ENCODE measurements at places on chromosomes 11 and 22.

- DNase-seq = no peak
Measured at GRCh38 chr11:69646493-69647389, 5.8 kb downstream of the CCND1 start.

- no peak for DNase-seq
Measured at GRCh38 chr11:63869171-63869591, 30.3 kb downstream of the MARK2 start.

DNA sequence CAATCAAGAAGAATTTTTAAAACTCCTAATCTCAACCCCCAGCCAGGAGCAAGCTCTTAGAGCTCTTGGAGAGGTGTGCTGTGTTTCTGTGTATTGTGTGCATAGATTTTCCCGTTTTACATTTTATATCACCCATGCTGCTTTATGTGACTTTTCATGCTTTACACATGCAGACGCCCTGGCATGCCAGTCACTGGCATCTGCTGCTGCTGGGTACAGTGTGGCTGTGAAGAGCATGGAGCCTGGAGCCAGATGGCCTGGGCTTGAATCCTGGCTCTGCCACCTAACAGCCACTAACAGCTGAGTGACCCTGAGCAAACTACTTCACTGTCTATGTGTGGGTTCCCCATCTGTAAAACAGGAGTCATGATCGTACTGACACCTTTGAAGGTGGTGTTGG lies 23.1 kb downstream of the POLR3H start:
- no peak for DNase-seq

GRCh38 chr11:63978551-63979239 lies 4.3 kb downstream of the COX8A start:
- no peak for DNase-seq

DNA sequence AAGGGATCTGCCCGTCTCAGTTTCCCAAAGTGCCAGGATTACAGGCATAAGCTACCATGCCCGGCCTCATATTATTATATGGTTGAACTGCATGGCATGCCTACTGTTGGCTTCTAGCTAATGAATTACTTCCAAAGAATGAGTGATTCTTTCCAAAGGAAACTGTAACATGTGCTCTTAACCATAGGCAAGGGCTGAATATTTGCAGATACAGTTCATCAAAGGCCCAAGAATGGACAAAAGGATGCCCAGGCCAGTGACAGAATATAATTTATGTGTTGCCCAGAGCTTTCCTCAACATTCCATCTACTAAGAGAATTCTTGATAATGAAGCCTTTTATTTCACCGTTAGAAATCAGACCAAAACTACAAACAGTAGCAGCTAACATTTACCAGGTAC lies 27.0 kb upstream of the CCDC89 start:
- DNase-seq = no peak

- DNase-seq = no peak
Measured at GRCh38 chr11:116535120-116535519, 237.7 kb downstream of the BUD13 start.

DNA sequence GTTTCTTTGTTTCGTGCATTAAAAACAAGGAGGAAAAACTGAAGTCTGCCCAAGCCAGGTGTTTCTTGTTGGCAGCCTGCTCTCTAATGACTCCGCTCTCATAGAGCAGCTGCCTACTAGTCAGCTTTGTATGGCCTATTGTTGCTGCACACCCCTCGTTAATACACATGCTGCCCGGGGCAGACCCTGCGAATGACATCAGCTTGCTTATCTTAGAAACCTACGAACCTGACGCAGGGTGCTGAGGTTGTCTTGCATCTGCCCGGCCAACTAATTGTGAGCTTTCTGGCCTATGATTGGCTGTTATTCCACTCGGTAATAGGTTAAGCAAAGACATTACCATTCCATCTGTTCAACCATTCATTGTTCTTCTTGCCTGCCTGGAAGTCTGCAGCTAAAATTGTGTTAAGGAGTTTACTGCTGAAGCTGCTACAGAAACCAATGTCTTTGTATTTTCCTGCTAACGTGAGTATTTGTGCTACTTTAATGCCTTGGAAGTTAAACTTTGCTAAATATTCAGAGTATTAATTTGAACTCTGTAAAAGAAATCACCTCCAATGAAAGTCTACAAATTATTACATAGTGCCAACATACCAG lies 37.5 kb downstream of the ZC3H12C start:
- peak; percentile 75 for DNase-seq

- DNase-seq = peak; percentile 89
Measured at GRCh38 chr11:119323532-119324033, 6.7 kb upstream of the MCAM start.

DNA sequence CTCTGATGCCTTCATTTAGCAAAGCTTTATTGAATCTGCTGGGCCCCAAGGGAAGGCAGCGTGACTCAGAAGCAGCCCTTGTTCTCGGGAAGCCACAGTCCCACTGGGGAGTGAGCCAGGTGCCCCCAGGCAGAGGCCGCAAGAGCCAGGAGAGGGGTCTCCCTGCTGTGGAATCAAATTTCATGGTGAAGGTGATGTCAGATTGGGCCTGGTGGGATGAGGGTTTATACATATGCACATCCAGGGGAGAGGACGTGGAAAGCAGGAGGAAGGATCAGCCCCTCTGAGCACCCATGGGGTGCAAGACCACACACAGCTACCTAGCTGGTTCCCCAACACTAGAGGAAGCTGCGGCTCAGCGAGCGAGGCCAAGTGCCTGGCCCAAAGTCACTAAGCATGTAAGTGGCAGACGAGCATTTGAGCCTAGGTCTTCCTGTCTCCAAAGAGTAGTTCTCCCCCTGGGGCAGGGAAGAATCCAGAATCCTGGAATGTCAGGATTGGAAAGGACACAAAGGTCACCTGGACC lies 2.0 kb downstream of the SYNGR1 start:
- DNase-seq = peak; percentile 13

- DNase-seq = no peak
Measured at GRCh38 chr11:64796757-64797541, 6.1 kb downstream of the MAP4K2 start.

GRCh38 chr22:36497910-36498665 lies 8.8 kb downstream of the FOXRED2 start:
- DNase-seq = no peak

- DNase-seq = no peak
Measured at GRCh38 chr11:84930863-84931262, 696.3 kb downstream of the DLG2 start.

DNA sequence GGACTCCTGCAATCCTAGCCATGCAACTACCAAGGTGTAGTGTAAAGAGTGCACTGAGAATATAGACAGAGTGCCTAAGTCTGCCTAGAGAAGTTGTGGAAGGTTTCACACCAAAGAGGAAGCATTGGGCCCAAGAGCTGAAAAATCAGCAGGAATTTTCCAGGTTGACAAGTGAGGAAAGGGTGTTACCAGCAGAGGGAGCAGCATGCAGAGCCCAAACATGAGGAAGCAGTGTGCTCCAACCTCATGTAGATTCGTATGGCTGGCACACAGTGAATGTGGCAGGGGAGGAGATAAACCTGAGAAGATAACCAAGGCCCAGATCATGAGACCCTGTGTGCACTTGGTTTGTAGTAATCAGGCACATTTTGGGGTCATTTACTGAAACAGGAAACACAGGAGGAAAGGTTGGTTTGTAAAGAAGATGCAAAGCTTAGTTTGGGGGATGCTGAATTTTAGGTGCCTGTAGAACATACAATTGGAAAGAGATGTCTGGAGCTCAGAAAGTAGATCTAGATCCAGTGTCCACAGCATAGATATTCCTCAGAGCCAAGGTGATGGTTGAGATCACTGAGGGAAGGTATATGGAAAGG lies 1.7 kb downstream of the HPX start:
- DNase-seq = peak; percentile 46

GRCh38 chr11:75350743-75351540 lies 519 bp downstream of the ARRB1 start:
- peak; percentile 53 for DNase-seq

GRCh38 chr11:66607126-66607834 lies 9.2 kb upstream of the RBM14 start:
- DNase-seq = peak; percentile 62

DNA sequence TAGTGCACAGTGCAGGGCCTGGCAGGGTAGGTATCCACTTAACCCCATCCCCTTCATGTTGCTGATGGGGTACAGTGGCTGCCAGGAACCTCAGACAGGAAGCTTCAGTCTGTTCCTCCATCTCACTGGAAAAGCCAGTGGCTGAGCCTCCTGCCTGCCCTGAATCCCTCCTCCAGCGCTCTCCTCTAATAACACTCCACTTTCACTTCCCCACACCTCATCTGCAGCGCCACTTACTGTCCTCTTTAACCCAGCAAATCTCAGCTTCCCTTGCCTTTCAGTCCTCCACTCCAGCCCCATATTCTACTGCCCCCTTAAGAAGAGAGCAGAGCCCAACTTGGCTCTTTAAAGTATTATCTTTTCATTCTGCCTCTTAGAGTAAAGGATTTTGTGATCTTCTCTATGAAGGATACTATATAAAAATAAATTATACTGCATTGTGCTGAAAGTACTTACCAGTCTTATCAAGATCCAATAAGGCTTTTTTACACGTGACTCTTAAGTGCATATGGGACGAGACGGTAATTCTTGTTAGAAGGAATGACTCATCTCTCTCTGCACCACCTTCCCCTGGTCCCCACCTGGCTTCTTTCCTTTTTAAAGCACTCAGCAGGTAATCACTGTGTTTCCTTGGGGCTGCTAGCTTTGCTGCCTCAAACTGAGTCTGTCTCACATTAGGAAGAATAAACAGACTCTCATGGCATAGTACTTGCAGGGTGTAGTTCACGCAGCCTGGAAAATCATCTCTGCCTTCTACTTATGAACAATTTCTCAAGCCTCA lies 238.0 kb upstream of the NARS2 start:
- DNase-seq = no peak

- DNase-seq = no peak
Measured at GRCh38 chr11:2475136-2475918, 30.5 kb downstream of the KCNQ1 start.

GRCh38 chr11:4134806-4135205 lies 40.2 kb downstream of the RRM1 start:
- DNase-seq = no peak

DNA sequence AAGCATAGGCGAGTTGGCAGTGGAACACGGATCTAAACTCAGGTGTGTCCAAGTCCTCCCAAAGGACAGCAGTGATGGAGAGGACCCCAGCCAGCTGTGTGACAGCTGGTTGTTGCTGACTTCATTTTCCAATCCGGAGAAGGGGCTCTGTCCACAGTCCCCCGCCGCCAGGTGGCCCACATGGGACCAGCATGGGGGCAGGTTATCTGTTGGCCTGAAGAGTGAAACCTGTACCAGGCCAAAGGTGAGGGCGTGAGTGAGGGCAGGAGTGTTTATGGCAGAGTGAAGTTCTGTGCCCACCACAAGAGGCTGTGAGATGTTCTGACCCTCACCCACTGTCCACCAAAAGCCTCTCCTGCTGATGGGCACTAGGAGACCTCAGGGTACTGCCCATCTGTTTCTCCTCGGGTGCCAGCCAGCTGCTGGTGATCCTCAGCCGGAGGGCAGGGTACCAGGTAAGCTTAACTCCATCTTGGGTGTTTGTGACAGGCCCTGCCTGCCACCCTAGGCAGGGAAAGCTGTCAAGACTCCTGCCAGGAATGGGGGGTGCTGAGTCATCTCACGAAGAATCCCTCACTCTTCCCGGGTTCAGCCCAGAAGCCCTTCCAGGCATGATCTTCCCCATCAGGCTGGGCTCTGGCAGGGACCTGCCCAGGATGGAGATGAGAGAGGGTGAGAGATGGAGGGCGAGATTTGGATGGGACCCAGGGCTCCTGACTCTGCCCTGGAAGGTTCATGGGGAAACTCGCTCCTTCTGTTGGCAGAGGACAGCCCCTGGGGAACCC lies 15.5 kb upstream of the TAB1 start:
- DNase-seq = no peak

DNA sequence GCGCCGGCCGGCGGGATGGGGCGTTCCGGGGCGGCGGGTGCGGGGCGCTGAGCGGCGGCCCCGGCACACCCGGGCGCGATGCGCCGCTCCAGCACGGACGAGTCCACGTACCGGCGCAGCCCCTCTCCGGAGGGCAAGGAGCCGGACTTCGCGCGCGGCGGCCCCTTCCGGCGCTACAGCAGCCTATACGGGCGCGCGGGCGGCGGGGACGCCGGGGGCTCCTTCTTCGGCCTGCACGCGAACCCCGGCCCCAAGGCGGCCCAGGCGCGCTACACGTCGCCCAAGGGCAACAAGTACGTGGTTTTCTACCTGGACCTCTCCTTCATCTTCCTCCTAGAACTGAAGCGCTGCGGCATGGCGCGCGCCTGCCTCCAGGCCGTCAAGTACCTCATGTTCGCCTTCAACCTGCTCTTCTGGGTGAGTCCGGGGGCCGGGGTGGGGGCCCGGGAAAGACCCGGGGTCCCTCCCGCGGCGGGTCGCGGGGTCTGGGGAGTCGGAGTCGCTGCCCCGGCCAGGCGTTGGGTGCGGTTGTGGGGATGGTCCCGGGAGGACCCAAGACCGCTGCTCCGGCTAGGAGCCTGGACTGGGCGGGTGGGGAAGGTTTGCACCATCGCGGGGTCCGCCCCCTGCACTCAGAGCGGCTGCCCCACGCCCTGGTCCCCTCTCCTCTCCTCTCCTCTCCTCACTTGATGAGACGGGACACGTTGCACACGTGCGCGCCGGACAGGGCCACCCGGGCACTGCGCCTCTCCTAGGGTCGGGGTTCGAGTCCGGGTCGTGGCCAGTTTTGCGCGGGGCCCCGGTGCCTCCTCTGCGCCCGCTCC lies 7.5 kb downstream of the TSPAN4 start:
- DNase-seq = no peak

DNA sequence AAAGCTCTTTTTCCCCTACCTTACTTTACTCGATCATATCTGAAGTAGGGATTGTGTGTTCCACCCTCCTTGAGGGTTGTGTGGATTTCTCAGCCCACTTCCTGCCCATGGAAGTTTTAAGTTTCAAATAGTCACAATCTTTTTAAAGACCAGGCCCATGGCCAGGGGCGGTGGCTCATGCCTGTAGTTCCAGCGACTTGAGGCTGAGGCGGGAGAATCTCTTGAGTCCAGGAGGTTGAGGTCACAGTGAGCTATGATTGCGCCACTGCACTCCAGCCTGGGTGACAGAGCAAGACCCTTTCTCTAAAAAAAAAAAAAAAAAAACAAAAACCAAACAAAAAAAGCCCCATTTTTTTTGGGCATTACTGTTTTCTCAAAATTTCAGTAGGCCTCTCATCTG lies 36.3 kb upstream of the LRRC10B start:
- DNase-seq = no peak

DNA sequence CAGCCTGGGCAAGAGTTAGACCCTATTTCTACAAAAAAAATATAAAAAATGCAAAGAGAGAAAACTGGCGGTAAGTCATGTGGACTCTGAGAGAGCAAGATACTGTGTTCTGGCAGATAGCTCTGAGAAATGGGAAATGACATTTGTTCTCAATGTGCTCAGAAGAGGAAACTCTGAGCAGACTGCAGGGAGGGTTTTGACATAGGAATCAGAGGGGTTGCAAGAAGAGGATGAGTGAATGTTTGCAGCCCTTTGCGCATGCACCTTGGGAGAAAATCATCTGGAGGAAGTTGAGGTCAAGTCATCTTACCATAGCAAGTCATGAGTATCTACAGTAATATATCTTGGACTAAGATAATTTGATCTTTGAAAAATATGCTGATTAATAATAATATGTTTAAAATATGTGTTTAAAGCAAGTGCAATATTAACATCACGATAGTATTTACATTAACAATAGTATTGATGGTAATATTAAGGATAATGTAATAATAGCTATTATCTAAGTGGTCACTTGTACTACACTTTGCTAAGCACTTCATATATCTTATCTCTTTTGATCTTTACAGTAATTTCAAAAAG lies 2.6 kb downstream of the ACER3 start:
- no peak for DNase-seq

GRCh38 chr22:22378446-22379415 lies 129.8 kb downstream of the ZNF280B start:
- no peak for DNase-seq

- DNase-seq = no peak
Measured at GRCh38 chr11:119317592-119318239, 786 bp upstream of the MCAM start.

- DNase-seq = no peak
Measured at GRCh38 chr11:27241311-27242122, 121.5 kb downstream of the CCDC34 start.

Data from head of caudate nucleus (tissue), 42 donors.